T-helper 2 cell (primary cell): ENCODE measurements at places on chromosomes 2 and 18.

- DNase-seq = no peak
These were observed 254.8 kb upstream of the DSEL start for GRCh38 chr18:67771271-67771670.

GRCh38 chr18:22988208-22988607 lies 55.1 kb downstream of the RBBP8 start:
- no peak for DNase-seq

- no peak for DNase-seq
These were observed 86.8 kb downstream of the GULP1 start for GRCh38 chr2:188378371-188378950.

- DNase-seq = no peak
These were observed 144.6 kb upstream of the SETBP1 start for GRCh38 chr18:44536046-44536445.

DNA sequence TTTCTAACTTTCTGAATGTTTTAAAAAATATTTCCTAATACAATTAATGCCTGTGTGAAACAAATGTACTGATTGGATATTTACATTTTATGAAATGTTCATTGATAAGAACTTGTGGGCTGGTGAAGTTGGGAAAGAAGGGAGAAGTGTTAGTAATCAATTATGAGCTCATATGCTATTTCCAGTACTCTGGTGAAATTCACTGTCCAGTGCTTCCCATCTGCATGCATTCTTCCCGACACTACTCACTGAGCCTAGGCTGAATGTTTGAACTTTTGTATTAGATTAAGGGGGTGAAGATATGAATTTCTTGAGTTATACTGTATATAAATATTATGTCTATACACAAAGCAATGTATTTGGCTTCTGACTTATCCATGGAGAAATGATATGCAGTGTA lies 36.0 kb downstream of the SKA1 start:
- no peak for DNase-seq

- DNase-seq = no peak
These were observed 69.2 kb downstream of the CD28 start for GRCh38 chr2:203775684-203776083.

GRCh38 chr2:181178823-181179412 lies 198.5 kb downstream of the UBE2E3 start:
- no peak for DNase-seq

DNA sequence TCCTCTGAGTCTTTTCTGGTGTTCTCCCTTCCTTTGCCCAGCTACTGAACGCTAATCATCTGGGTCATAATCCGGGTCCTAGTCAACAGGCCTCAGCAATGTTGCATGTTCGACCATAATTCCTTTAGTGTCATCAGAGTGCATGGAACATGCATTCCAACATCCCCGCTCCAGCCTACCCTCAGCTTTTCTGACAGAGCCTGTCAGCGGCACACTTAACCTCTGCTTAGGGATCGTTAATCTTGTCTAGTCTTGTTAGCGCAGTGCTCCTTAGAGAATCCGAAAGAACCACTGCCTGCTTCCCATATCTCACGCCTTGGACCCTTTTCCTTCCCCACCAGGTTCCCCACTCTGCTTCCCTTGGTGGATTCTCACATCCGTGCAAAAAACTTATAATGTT lies 767.9 kb upstream of the ID2 start:
- DNase-seq = no peak

DNA sequence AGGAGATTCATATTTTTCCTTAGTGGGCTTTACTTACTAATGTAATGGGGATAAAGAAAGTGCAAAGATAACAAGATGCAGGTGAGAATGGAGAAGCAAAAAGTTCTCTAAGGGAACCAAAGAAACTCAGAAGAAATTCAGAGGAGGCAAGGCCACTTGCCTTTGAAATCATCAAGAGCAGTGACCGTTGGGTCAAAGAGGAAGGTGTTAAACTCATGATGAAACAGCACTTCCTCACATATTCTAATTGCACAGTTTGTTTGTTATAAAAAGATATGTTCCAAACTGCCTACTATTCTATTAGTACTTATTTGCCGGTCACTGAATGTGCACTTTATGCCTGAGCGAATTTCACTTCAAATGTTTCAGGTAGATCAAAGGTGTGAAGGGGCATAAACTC lies 975.1 kb downstream of the BCL11A start:
- no peak for DNase-seq
